CD4-positive, alpha-beta memory T cell (primary cell): ENCODE measurements at places on chromosomes 4 and X. TPM values are rescaled to one million over a fixed set of nuclear protein-coding genes. Genes with fewer than 3 reads are reported as not detected.

Gene ELF4
- 29.8 TPM for total RNA-seq

Gene NEIL3
- 0.15 TPM for total RNA-seq

Gene NCAPG
- 0.83 TPM for total RNA-seq

Gene BEND2
- not detected for total RNA-seq

Gene GYPB
- total RNA-seq: not detected

Gene BANK1
- total RNA-seq: not detected

Gene TMPRSS11D
- total RNA-seq: not detected

Gene SLITRK4
- not detected for total RNA-seq

Gene PTCHD1
- total RNA-seq: not detected

DNA sequence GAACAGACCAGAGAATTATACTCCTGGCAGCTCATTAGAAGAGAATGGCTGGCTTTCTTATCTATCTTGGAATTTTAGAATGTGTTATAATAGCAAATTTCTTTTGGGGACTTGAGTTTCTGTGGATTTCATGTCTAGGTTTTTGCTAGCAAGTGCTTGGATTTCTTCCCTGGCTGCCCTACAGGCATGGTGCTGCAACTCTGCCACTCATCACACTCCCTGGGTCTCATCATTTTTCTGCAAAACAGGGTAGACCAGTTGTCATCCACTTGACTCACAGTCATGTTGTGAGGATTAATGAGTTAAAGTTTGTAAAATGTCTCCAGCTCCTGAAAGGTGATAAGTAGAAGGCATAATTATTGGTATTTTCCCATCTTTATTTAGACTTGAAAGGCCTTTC lies 60.7 kb upstream of the LCORL start:
- H3K27ac ChIP-seq: no peak overlapping the region
- no peak overlapping the region for H3K4me3 ChIP-seq
- no peaks in the 10 kb centered on the region for H3K4me1 ChIP-seq
- DNase-seq: no peak
- H3K36me3 ChIP-seq: no peaks in the 10 kb centered on the region

DNA sequence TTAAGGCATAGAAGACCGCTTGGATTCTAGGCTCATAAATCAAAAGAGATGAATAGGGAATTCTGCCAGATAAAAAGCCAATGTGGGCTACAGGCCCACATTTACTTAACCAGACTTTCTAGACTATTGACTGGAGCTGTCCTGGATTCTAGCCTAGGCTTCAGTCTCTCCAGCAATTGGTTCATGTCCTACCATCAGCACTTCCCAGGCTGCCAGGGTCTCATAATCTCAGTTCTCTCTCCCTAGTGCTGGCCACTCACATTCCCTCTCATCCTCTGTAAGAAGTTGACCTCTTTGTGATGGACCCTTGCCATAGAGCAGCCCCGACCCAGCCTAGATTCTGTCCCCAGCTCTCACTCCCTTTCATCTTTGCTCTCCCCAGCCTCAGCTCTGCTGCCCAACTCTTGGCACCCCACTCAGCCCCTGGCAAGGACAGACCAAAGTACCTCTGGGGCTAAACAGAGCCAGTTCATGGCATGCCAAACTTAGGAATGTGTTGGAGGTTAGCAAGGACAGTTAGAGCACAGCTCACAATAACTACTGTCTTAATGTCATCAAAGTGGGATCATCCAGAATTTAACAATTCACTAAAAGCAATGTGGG lies 396.2 kb downstream of the INPP4B start:
- no peak for DNase-seq
- H3K27ac ChIP-seq: no peak overlapping the region
- no peak overlapping the region for H3K4me3 ChIP-seq
- H3K4me1 ChIP-seq: no peaks in the 10 kb centered on the region
- no peaks in the 10 kb centered on the region for H3K36me3 ChIP-seq

DNA sequence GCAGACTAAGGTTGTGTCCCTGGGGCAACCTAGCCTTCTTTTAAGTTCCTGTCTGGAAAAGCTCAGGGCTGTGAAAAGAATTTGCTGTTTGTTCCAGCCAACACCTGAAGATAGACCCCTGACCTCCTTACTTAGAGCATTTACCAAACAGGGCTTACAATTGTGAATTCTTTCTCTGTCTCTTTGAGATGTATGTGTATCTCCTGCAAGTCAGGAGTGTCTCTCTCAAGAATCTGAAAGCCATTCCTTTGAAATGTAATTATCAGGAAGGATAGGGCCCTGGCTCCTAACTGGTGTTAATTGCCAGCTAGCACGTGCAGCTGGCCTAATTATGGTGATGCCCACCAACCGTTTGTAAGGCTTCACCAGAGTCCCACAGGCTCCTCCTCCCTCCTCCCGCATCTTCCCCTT lies 18.2 kb downstream of the CCNG2 start:
- H3K4me1 ChIP-seq: no peaks in the 10 kb centered on the region
- no peak overlapping the region for H3K27ac ChIP-seq
- no peaks in the 10 kb centered on the region for H3K27me3 ChIP-seq

- no peaks in the 10 kb centered on the region for H3K36me3 ChIP-seq
- H3K27me3 ChIP-seq: peaks cover 8% of the 10 kb centered on the region
- no peak overlapping the region for H3K4me3 ChIP-seq
- no peak for DNase-seq
- no peaks in the 10 kb centered on the region for H3K4me1 ChIP-seq
- H3K27ac ChIP-seq: no peak overlapping the region
These were observed 39.6 kb downstream of the FGFBP1 start for GRCh38 chr4:15898902-15899301.

- H3K4me3 ChIP-seq: no peak overlapping the region
- no peaks in the 10 kb centered on the region for H3K27me3 ChIP-seq
- no peaks in the 10 kb centered on the region for H3K4me1 ChIP-seq
- no peak for DNase-seq
- H3K36me3 ChIP-seq: no peaks in the 10 kb centered on the region
- no peak overlapping the region for H3K27ac ChIP-seq
These were observed 38.7 kb downstream of the CCKAR start for GRCh38 chr4:26451597-26451996.

- DNase-seq: no peak
- no peaks in the 10 kb centered on the region for H3K36me3 ChIP-seq
- H3K27ac ChIP-seq: no peak overlapping the region
- no peaks in the 10 kb centered on the region for H3K4me1 ChIP-seq
- H3K4me3 ChIP-seq: no peak overlapping the region
- no peaks in the 10 kb centered on the region for H3K27me3 ChIP-seq
These were observed 408.2 kb upstream of the PITX2 start for GRCh38 chr4:111031001-111031579.

GRCh38 chrX:44240036-44240435 lies 103.4 kb downstream of the EFHC2 start:
- H3K4me1 ChIP-seq: no peaks in the 10 kb centered on the region
- no peaks in the 10 kb centered on the region for H3K36me3 ChIP-seq
- no peaks in the 10 kb centered on the region for H3K27me3 ChIP-seq
- no peak overlapping the region for H3K27ac ChIP-seq

GRCh38 chr4:5021546-5021945 lies 2.3 kb upstream of the CYTL1 start:
- H3K27ac ChIP-seq: no peak overlapping the region
- H3K4me1 ChIP-seq: no peaks in the 10 kb centered on the region
- no peaks in the 10 kb centered on the region for H3K27me3 ChIP-seq

DNA sequence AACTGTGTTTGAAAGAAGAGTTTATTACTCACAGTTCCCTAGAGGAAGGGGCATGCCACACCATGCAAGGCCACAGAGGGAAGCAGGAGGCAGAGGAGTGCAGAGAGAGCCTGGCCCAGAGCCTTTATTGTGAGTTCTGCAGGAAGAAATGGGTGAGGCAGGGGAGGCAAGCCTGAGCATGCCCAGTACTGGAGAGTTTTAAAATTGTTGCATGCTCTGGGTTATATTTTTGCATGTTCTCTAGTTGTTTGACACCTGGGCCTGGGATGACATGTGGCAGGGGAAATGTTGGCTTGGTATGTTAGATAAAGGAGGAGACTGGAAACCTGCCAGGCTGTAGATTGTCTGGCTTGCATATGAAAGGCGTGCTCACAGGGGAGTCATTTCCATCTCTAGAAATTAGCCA lies 19.7 kb upstream of the CRMP1 start:
- no peaks in the 10 kb centered on the region for H3K36me3 ChIP-seq
- no peak overlapping the region for H3K27ac ChIP-seq
- no peak for DNase-seq
- no peak overlapping the region for H3K4me3 ChIP-seq
- no peaks in the 10 kb centered on the region for H3K27me3 ChIP-seq

- no peaks in the 10 kb centered on the region for H3K4me1 ChIP-seq
- no peaks in the 10 kb centered on the region for H3K27me3 ChIP-seq
- H3K36me3 ChIP-seq: no peaks in the 10 kb centered on the region
- H3K4me3 ChIP-seq: no peak overlapping the region
These were observed 52.1 kb upstream of the CDKN2AIP start for GRCh38 chr4:183392377-183392776.

GRCh38 chrX:132716006-132716405 lies 227.2 kb upstream of the MBNL3 start:
- H3K4me1 ChIP-seq: no peaks in the 10 kb centered on the region
- no peak overlapping the region for H3K27ac ChIP-seq
- H3K27me3 ChIP-seq: no peaks in the 10 kb centered on the region
- H3K36me3 ChIP-seq: no peaks in the 10 kb centered on the region
- no peak overlapping the region for H3K4me3 ChIP-seq

GRCh38 chr4:158861281-158861680 lies 92.5 kb downstream of the FNIP2 start:
- no peaks in the 10 kb centered on the region for H3K27me3 ChIP-seq
- DNase-seq: no peak
- no peak overlapping the region for H3K4me3 ChIP-seq
- peaks cover 20% of the 10 kb centered on the region for H3K36me3 ChIP-seq
- H3K4me1 ChIP-seq: no peaks in the 10 kb centered on the region

- no peaks in the 10 kb centered on the region for H3K36me3 ChIP-seq
- H3K27ac ChIP-seq: peak within 1 kb of the TSS; percentile 64
- peak within 1 kb of the TSS; percentile 36 for H3K4me3 ChIP-seq
These were observed at the start of gene TCEAL1 for GRCh38 chrX:103628386-103629317. TSS of gene TCEAL1 (plus strand) at chrX:103628975. CDS start at chrX:103629917, 942 bp downstream.

- H3K4me3 ChIP-seq: peak overlapping the region; percentile 69
- H3K36me3 ChIP-seq: no peaks in the 10 kb centered on the region
- peak overlapping the region; percentile 61 for H3K27ac ChIP-seq
- peak; percentile 25 for DNase-seq
These were observed 759 bp upstream of the TBC1D1 start for GRCh38 chr4:37889849-37890800.

DNA sequence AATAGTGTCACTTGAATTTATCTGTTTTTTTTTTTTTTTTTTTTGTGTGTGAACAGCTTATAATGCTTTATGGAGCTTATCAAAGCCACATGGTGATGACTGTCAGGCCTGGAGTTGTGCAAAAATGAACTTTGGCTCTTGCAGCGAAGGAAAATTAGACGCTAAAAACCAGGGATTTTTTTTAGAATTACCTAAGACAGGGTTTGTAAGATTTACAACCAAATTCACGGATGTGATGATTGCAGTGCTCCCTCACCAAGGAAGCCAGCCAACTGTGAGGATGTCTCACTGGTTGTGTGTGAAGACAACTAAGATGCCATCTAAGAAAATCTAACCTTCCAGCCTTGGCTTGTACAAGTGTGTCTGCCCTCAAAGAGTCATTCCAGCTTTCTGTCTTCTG lies 127.1 kb upstream of the SLC4A4 start:
- H3K4me1 ChIP-seq: no peaks in the 10 kb centered on the region
- no peak overlapping the region for H3K27ac ChIP-seq
- H3K27me3 ChIP-seq: no peaks in the 10 kb centered on the region
- no peaks in the 10 kb centered on the region for H3K36me3 ChIP-seq
- no peak for DNase-seq

DNA sequence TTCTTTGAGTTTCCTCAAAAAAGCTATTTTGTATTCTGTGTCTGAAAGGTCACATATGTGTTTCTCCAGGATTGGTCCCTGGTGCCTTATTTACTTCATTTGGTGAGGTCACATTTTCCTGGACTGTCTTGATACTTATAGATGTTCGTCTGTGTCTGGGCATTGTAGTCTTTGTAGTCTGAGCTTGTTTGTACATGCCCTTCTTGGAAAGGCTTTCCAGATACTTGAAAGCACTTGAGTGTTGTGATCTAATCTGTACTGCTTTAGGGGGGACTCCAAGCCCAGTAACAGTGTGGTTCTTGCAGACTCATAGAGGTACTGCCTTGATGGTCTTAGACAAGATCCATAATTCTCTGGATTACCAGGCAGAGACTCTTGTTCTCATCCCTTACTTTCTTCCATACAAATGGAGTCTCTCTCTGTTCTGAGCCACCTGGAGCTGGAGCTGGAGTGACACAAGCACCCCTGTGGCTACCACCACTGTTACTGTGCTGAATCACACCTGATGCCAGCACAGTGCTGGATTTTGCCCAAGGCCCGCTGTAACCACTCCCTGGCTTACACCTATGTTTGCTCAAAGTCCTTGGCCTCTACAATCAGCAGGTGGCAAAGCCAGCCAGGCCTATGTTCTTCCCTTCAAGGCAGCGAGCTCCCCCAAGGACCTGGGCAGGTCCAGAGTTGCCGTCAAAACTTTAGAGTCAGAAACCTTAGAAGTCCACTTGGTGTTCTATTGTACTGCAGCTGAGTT lies 72.3 kb upstream of the EFHC2 start:
- no peak overlapping the region for H3K4me3 ChIP-seq
- H3K27ac ChIP-seq: no peak overlapping the region
- no peaks in the 10 kb centered on the region for H3K4me1 ChIP-seq

- no peaks in the 10 kb centered on the region for H3K27me3 ChIP-seq
- H3K4me1 ChIP-seq: no peaks in the 10 kb centered on the region
- no peak overlapping the region for H3K27ac ChIP-seq
- no peak for DNase-seq
These were observed 143.6 kb upstream of the TEX13C start for GRCh38 chrX:125175991-125176584.

DNA sequence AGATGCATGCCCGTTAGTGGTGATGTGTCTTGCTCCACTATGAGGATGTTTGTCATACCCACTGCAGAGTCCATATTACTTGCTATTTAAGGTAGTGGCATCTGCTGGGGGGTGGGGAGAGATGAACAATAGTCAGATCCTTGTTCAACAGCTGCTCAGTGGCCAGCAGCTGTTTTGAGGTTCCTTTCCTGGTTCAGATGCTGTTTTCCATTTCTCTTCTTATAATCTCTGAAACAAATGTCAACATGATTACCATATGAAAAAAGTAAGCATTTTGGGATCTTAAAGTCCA lies 1567.9 kb upstream of the TENM3 start:
- DNase-seq: no peak
- H3K36me3 ChIP-seq: no peaks in the 10 kb centered on the region
- no peak overlapping the region for H3K4me3 ChIP-seq
- no peak overlapping the region for H3K27ac ChIP-seq
- no peaks in the 10 kb centered on the region for H3K27me3 ChIP-seq
- no peaks in the 10 kb centered on the region for H3K4me1 ChIP-seq
